NCI-H1436 treated with DMSO at 0.1 percent for 48 hours (cell line): ENCODE measurements at places on chromosomes 16 and 17.

DNA sequence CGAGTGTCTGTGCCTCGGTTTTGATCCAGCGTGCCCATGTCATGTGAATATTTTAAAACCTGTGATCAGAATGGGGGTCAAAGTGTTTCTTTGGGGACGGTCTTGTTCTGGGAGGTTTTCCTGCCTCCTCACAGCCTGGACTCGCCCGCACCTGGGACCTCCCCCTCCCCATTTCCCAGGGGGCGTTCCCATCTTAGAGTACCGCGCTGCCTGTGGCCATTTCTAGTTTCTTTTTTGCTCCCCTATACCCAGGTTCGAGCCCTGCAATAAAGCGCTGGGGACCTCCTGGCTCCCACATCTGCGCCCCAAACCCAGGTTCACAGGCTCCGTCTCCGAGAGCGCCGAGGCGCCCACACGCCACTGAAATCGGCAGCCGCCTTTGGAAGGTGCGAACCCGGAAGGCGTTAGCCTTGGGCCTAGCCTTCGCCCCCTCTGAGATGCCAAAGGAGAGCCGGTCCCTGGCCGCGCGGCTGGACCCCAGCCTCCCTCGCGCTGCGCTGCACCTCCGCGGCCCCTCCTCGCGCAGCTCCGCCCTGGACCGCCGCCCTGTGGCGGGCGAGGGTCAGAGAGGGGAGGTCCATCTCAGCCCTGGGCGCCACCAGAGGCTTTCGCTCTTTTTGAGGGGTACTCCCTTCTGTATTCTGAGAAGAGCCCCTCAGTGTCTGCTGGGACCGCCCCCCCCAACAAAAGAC, 1.7 kb downstream of the KCNJ12 start:
- DNase-seq, result no peak

DNA sequence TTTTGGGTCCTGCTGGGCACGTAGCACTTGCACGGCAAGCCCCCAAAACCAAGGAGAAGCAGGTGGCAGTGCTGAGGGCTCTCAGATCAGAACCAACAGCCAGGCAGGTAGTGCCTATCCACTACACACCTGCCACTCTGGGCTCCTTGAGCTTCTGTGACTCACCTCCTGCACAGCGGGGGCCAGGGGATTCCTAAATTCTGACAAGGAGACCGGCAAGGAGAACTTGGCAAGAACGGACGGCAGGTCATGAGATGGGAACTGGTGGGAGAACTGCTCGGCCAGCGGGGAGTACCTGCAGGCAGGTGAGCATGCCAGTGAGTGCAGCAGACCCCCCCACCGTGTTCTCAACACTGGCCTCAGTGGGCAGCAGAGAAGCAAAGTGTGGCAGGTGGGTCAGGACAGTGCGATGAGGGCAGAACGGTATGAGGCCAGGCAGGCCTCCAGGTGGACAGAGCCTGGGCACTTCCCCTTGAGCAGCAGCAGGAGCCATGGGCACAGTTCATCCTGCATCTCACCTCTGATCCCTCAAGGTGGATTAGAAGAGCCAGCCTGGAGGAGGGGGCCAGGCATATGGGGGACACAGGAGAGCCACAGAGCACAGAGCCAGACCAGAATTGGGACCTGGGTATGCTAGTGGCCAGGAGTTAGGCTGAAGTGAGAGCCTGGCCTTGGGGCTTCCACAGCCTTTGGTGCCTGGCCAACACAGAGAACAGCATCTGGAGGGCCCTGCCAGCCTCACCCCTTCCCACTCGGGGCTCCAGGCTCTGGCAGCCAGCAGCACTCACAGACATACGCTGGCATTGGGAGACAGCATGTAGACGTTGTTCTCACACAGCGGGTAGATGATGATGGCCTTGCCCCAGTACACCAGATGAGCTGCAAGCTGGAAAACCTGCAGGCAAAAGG, 14.7 kb downstream of the MPG start:
- DNase-seq, result no peak

- no peak for DNase-seq
These were observed 8.6 kb upstream of the ENPP7 start for GRCh38 chr17:79721993-79722671.

DNA sequence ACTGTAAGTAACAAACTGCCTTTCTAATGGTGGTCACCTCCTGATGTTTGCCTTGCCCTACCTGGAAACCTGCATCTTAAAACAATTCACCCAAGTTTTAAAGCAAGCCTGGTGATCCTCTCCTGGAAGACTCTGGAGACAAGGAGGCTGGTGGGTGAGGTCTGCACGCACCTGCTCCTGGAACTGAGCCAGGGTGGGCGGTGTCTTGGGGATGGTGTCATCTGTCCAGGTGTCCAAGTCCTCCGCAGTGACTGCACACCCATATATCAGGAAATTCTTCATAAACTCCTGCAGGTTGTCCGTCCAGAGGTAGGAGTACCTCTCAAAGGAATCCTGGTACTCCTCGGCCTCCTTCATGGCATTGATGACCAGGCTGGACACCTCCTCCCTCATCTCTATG, 44.9 kb downstream of the DNAH17 start:
- DNase-seq, result no peak

DNA sequence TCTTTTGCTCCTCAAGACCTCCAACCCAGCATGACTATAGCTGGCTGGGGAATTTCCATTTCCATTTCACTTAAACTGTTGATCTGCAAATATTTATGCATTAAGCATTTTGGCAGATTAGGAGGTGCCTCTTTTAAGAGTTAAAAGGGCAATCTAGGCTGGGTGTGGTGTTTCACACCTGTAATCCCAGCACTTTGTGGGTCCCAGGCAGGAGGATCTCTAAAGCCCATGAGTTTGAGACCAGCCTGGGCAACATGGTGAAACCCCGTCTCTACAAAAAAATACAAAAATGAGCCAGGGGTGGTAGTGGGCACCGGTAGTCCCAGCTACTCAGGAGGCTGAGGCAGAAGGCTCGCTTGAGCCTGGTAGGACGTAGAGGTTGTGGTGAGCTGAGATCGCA, 17.1 kb downstream of the ANKFY1 start:
- DNase-seq, result no peak

GRCh38 chr16:89958068-89958467, 9.5 kb downstream of the DEF8 start:
- no peak for DNase-seq

DNA sequence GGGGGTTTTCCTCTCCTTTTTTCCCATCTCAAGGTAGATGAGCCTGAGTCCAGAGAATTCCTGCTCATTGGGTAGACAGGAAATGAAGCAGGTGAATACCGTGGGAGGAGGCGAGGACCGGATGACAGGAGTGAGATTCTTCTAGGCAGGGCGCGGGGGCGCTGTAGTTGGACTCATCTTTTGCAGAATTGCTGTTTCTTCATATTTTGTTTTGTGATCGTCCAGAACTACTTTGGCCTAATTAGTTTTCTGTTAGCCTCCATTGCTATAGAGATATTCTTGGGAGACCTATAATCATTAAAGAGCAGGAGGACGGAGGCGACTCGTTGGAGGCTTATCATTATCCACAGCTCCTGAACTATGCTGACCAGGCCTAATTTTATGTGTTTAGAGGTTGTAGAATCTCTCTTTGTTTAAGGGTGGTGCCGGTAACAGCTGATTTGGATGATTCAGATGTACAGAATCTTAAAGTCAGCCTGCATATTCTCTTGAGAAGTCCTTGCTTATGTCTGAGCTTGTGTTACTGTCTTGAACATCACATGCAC, 650 bp downstream of the ATP6V0A1 start:
- DNase-seq, result no peak

- DNase-seq, result no peak
These were observed 1.9 kb downstream of the FLYWCH1 start for GRCh38 chr16:2913603-2914002.

- DNase-seq, result no peak
These were observed 26.7 kb downstream of the SRCIN1 start for GRCh38 chr17:38579083-38579480.

GRCh38 chr16:83755391-83755790, 52.4 kb upstream of the HSBP1 start:
- DNase-seq, result no peak

- DNase-seq, result no peak
These were observed 5.7 kb downstream of the SLC22A31 start for GRCh38 chr16:89194340-89195311.

GRCh38 chr16:25081702-25082101, 29.8 kb upstream of the LCMT1 start:
- DNase-seq, result no peak

- no peak for DNase-seq
These were observed 118.2 kb upstream of the KCNJ18 start for GRCh38 chr17:21573961-21574610.

DNA sequence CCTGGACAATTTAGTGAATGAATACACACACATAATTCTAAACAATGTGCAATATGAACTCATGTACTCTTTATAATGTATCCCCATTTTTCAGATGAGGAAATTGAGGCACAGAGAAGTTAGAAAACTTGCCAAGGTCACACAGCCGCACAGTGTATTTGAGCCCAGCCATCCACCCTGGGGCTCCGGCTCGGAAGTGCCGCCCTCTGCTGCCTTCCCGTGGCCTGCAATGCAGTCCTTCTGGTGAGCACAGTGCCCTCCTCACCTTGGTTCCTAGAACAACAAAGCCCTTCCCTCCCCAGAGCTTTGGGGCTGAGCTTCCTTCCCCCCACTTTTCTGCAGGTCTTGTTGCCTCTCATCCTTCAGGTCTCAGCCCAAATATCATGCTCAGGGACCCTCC, 63.7 kb downstream of the C16orf78 start:
- DNase-seq, result no peak

DNA sequence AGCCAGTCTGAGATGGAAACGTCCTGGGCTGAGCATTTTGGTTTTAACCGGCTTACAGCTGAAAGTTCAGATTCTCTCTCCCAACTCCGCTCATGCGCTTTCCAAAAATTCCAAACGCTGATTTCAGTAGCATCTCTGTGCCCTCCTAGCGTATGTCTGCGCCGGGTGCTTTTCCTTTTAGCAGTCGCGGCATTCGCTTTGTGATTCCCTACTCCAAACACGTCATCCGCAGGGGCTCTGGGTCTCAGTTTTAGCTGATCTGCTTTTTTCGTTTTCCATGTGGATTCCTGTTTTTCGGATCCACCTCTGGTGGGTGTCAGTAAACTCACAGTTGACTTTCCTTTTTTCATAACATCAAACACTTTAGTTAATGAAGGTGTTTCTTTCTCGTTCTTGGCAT, 22.1 kb upstream of the TVP23A start:
- DNase-seq, result no peak

- DNase-seq, result no peak
These were observed 3.7 kb upstream of the SSTR2 start for GRCh38 chr17:73160980-73161630.

DNA sequence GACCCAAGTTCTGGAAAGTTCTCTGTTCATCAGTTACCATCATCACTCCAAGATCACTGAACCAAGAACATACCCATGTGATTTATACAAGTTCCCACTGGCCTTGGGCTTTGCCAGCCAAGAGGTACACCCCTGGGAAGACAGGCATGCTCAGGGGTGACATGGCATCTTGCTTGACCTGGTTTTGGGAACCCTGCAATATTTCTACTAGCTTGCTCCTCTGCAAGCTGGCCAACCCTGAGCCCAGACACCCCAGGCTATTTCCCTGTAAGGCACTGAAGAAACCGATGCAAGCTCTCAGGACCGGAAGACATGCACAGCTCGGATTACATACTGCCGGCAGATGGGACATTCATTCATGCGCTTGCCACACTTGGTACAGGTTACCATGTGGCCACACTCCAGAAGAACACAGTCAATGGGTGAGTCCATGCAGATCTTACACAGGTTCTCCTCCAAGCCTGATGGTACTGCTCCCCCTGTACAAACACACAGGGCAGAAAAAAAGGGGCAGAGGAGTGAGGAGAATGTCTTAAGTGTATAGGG, 31.4 kb downstream of the LIG3 start:
- no peak for DNase-seq

GRCh38 chr17:28807925-28808634, 34.5 kb downstream of the FAM222B start:
- no peak for DNase-seq

- DNase-seq, result no peak
These were observed 3.1 kb downstream of the ABCA5 start for GRCh38 chr17:69323806-69324205.

DNA sequence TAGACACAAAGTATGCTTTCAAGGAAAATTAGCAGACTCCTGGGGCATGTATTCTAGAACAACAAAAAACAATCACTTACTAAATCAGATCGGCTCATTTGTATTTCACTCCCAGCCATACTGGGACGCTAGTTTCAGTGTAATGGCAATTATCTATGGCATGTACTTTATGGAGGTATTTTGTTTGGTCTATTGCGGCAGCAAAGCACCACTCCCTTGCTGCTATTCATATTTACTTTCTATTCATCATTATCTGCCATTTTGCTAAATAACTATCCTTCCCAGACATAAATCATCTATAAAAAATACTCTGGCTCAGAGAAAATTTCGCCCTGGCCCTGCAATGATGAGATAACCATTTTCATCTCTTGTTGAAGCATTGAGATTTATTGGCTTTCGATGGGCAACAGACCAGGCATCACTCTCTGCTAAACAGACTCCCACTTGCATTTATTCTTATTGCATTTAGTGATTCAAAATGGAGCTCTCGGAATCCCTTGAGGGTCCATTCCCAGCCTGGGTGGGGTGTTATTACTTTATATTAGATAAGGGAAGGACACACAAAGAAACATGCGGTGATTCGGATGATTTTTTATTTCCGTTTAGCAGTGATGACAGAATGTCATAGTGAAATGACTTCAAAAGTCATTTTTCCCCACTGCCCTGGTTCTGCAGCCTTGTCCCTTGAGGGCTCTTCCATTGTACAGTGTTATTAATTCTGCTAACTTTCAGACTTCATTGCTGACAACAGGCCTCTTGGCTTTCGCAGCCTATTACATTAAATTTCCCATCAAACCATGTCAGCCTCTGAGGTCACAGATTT, 225.8 kb downstream of the IRX3 start:
- DNase-seq, result no peak

- DNase-seq, result no peak
These were observed 2.9 kb downstream of the ABI3 start for GRCh38 chr17:49213399-49213798.

DNA sequence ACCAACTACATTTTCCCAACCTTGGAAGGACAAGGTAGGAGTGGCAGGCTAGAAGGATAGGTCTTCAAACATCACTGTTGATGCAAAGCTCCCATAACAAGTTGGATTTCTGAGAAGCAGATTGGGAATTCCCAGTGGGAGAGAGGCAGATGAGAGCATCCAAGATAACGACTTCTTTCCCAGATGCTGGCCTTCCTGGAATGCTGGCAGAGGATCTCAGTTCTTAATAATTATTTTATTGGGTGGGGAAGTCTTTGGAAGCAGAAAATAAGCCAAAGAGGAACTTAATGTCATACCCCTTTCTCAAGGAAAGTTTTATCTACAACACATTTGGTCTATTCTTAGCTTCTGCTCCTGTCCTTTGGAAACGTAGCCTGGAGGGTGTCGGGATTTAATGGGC, 64.5 kb downstream of the MPRIP start:
- DNase-seq, result no peak
